DMS153 (cell line): ENCODE measurements at places on chromosomes 1 and 21.

DNA sequence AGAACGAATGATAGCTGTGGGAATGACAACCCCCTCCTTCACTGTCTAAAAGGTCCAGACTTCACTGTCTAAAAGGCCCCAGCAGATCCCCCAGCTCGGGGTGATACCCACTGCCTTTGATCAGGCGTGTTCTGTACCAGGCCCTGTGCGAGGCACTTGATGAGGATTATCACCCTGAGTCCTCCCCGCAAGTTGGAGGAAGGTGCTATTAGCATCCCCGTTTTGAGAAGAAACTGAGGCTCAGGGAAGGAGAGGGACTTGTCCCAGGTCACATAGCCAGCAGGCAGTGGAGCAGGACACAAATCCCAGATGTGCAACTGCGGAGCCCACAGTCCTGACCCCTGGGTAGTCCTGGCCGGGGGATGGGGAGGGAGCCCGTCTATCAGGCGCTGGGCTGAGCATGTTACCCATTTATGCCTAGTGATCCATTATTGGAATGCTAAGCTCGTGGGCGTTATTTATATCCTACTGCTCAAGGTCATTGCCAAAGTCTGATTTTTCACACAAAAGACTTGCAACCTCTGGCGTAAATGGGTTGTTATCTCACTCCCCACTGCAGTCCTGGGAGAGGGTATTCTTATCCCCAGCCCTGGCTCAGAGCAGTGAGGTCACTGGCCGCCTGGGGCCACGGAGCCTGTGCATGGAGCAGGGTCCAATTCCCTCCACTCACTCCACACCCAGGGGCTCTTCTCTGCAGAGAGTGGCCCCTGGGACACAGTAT is 722.2 kb downstream of the MATN1 start:
- DNase-seq: no peak

DNA sequence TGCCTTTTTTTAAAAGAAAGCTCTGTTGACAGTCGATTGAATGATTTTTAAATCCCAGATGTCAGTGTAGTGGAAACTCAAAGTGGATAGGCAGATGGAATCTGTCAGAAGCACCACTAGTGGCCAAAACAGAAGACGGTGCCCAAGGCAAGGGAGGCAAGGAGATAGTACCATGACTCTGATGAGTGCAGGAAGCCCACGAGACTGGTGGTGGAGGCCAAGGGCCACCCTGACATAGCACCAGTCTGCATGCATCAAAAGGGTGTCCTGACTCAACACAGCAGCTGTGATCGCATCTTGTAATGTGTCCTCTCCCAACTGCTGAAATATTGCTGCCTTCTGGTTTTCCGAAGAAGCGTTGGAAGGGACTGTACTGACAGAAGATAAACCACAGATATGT is 124.1 kb upstream of the PAPPA2 start:
- no peak for DNase-seq

GRCh38 chr1:162629077-162629627 is 3.1 kb upstream of the DDR2 start:
- no peak for DNase-seq

DNA sequence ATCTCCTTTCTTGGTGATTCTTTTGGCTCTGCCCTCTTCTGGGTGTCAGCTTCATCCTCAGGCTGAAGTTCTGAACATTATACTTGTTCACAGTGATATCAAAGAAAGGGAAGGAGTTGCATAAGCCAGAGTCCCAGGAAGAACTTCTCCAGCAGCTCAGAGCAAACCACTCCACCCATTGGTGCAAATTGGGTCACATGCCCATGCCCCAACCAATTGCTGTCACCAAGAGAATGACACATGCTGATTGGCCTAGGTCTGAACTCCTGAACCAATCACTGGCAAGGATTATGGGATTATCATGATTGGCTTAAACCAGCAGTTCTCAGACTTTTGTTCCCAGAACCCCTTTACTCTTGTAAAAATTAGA is 256.5 kb upstream of the TMEM51 start:
- no peak for DNase-seq

DNA sequence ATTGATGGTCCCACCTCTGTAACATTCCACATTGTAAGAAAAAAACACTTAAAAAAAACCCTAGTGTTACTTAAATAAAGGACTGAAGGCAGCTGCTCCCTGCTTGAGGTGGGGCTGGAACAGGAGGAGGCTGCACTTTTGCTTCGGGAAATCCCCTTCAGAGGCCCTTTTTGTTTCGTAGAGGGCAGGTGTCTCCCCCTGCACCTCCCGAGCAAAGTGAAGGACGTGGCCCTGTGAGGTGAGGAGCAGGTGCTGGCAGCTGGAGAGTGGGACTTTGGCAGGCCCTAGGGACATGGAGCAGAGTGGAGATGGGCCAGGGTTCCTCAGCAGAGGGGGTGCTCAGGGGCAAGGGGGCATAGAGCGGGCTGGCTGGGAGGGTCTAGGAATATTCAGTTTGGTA is 33.4 kb upstream of the WNT4 start:
- peak; percentile 19 for DNase-seq

DNA sequence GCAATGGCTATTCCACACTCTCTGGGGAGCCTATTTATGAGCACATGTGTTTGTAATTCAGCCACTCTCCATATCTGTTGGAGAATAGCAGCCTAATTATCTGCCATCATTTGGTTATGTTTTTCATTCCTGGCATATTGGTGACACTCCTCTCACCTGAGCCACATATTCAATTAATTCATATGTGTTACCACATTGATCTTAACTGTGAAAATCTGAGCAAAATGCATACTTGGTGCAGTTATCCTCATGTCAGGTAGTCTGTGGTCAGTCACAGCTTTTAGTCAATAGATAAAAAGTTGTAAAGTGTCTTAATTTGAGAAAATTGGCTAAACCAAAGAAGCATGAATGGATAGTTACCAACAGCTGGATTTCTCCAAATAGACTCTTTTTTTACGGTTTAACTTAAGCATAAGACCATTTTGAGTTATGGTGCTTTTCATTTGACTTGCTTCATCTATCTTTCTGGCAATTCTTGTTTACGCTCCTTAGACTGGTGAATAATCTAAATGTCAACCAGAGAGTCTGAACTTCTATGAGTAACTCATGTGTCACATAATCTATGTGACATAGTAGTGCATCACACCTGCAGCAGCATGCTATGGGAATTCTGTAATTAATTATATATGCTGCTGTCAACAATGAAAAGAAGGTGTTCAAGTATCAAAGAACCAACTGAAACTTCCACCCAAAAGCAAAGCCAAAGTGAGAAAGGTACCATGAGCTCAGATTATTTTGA is 187.7 kb upstream of the SGIP1 start:
- DNase-seq: no peak

DNA sequence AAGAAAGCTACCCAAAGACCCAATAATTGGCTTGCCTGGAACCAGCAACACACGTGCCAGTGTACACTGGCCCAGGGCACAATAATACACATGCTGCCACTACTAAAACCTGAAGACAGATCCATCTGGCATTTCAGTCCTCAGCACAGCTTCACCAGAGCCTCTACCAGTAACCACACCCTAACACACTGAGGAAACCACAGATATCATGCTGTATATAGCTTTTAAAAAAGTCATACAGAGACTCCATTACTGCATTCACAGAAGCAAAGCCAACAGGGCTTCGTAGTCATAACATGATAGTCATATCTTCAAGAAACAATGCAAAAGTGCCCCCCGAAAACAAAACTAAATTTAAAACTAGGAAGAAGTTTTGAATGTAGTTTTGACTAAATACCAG is 40.6 kb upstream of the NEGR1 start:
- DNase-seq: no peak

DNA sequence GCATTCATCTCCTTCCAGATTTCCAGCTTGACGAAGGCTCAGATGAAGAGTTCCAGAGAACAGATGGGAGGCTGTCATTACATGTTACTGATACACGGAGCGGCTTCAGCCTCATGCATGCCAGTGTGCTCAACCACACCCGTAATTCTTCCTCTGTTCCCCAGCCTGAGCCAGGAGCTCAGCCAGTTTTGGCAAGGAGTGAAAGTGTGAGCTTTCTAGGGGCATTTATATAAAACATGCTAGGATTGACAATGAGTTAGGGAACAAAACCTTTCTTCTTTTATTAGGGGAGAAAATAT is 290.4 kb upstream of the PLXNA2 start:
- no peak for DNase-seq

DNA sequence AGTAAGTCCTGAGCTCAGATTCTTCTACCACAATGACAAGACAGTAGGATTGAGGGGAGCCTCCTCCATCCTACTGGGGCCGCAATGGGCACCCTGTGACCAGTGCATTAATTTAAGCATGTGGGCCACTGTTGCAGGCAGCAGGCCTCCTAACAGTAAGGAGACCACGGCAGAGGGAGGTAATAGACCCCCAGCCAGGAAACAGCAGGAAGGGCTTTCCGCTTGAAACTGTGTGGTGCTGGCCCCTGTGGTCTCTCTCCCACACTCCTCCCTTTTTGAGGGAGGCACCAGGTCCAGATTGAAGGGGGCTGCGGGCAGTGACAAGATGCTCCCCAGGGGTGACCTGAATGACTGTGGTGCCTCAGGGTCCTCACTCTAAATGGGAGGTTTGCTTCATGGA is 1.7 kb upstream of the CLDN19 start:
- no peak for DNase-seq

DNA sequence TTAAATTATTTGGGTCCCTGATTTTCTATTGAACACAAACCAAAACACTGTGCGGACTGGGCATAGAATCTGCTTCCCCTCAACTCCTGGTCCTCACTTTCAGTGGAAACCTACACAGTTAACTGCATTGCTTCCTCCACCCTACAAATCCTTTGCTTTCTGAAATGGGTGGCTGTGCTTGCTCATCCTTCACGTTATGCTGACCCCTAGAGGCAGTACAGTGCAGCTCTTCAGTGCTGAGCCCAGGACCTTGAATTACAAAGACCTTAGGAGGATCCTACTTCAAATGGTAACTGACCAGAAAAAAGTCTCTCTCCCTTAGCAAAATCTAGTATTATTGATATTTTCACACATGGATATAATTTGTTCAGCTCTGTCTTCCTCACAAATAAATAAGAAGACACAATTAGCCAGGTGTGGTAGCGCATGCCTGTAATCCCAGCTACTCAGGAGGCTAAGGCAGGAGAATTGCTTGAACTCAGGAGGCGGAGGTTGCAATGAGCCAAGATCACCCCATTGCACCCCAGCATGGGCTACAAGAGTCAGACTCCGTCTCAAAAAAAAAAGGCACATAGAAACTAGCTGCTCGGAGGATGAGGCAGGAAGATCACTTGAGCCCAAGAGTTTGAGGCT is 63.4 kb upstream of the L1TD1 start:
- DNase-seq: peak; percentile 3

GRCh38 chr21:45224189-45224938 is 63.3 kb downstream of the POFUT2 start:
- DNase-seq: no peak

GRCh38 chr1:163523375-163524029 is 201.7 kb downstream of the NUF2 start:
- no peak for DNase-seq

DNA sequence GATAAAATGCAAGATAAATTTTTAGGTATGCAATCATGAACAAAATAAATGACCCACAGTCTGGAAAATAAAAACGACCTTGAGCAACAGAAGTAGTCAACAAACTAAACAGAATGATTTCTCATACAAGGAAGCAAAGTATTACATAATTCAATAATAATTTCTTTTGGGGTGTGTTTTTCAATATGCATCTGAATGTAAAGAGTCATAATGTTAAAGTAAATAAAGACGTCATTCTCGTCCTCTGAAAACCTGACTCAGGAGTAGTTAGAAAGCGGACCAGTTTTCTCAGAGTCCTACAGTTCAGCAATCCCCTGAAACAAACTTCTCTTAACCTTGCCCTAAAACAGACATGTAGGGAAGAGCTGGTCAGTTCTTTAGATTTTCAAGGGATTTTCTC is 18.6 kb downstream of the CDC42BPA start:
- DNase-seq: no peak

GRCh38 chr1:182563095-182563494 is 26.0 kb downstream of the RNASEL start:
- no peak for DNase-seq

DNA sequence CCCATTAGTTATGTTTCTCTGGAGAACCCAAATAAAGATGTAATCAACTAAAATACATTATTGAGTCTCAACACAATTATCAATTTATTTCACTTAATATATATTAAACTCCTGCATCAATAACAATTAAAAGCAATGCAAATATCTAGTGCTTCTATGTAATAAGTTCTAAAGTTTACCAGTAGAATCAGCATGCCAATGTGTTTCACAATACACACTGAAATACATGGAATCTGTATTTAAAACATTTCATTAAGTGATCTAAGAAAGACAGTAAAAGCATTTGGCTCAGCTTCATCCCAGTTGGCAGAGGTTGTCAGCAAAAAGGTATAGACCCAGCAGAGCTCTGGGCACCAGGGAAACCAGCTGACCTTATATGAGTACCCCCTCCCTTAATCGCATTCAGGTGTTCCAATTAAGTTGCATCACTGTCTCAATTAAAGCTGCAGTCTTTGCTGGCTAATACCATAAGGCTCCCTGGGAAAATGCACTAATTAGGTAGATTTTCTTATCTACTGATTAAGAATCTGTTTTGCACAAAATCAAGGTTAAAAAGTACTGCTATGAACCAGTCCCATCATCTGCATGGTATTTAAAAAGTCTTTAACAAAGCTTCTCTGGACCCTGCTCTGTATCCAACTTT is 63.1 kb downstream of the NIBAN1 start:
- DNase-seq: no peak

DNA sequence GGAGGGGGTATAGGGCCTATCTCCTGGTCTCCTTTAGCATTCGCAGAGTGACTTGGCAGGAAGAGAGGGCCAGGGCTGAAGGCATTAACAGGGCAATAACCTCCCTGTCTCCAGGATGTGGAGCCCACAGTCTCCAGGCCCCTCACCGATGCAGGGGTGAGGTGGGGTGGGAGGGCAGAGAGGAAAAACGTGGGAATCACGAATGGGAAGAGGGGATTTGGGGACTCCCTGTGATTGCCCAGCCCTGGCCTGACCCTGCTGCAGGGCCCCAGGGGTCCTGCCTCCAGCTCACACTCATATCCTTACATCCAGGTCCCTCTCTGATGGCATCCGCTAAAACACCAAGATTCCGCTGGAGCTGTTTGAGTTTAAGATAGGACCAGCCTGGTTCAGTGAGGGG is 14.6 kb downstream of the TFAP2E start:
- DNase-seq: no peak

DNA sequence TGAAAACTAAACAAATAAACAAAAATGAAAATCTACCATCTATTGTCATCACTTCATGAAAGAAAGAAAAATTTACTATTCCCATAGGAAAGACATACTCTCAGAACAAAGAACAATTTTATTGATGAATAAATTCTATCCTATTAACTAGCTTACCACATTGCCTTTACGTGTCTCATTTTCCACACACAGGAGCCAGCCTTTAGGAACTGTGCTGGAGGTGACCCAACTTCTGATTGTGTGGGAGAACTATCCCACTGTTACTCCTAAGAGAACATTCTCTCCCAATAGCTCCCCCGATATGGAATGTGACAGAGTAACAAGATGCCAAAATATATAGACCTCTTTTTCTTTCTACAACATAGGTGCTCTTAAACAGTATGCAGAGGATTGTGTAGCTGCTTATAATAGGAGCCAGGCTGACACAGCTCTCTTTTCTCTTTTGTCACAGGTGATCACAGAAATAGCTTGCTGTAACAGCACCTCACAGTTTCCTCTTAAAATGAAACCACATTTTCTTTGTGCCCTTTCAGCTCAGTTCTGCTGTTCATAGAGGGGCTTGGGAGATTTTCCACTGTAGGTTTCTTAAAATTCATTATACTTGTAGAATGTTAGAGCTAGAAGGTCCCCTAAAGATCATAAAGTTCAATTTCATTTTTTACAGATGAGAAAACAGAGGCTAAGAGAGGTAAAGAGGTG is 35.5 kb downstream of the C21orf91 start:
- no peak for DNase-seq
